ENCODE measurements at places on chromosomes 12 and 14. TPM values are rescaled to one million over a fixed set of nuclear protein-coding genes. Genes with fewer than 3 reads are reported as not detected.

The LMNTD1 gene
- not detected for total RNA-seq

The HCAR3 gene
- total RNA-seq = 0.14 TPM

The BHLHE41 gene
- total RNA-seq = not detected

The KCNH3 gene
- 1.2 TPM for total RNA-seq

The LRRC10 gene
- total RNA-seq = not detected

The BLOC1S1 gene
- total RNA-seq = 118 TPM

The CLEC2D gene
- total RNA-seq = 269 TPM

The PNMA1 gene
- 23.0 TPM for total RNA-seq
